Right cardiac atrium (tissue), 5 donors: ENCODE measurements at places on chromosomes 5 and 9. TPM values are rescaled to one million over a fixed set of nuclear protein-coding genes. Genes with fewer than 3 reads are reported as not detected.

DNA sequence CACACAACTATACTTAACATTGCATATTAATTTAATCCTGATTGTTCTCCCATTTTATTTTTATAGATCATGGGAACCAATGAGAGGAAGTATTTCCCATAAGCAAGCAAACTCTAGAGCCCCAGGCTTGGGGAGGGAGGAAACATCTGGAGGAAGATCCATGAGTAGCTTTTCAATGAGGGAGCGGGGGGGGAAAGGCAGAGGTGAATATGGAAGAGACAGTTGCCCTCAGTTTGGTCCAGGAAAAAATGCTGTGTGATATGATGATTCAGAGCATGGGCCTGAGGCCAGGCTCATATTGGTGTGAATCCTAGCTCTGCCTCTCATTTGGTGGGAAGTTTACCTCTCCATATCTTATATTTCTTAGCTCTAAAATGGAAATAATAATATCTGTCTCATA lies 42.2 kb upstream of the ALDOB start:
- no peak for DNase-seq

AGXT2 gene
- not detected for total RNA-seq

DNA sequence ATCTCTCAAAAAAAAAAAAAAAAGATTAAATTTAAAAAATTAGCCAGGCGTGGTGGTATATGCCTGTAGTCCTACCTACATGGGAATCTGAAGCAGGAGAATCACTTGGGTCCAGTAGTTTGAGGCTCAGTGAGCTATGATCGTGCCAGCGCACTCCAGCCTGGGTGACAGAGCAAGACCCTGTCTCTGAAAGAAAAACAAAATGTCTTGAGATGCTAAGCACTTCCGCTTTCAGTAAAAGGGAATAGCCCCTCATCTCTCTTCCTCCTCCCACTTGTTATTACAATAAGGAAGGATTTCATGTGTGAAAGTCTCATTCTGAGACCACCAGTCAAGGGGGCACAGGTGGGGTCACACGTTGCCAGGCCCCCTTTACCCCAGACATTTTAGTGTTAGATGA lies 79.4 kb downstream of the GOLPH3 start:
- DNase-seq: no peak

GRCh38 chr5:94288937-94289336 lies 329.5 kb downstream of the KIAA0825 start:
- DNase-seq: no peak

NUP214 gene
- total RNA-seq: 31.7 TPM

FBXL7 gene
- total RNA-seq: 17.9 TPM

DNA sequence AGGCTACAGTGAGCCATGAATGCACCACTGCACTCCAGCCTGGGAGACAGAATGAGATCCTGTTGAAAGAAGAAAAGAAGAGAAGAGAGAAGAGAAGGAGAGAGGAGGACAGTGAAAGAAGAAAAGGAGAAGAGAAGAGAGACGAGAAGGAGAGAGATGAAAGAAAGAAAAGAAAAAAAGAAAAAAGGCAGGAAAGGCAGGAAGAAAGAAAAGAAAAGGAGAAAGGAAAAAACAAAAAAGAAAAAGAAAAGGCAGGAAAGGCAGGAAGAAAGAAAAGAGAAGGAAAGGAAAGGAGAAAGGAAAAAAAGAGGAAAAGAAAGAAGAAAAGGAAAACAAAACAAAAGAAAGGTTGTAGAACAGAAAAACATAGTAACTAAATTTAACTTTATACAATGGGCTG lies 14.2 kb downstream of the CAMSAP1 start:
- DNase-seq: no peak

DNA sequence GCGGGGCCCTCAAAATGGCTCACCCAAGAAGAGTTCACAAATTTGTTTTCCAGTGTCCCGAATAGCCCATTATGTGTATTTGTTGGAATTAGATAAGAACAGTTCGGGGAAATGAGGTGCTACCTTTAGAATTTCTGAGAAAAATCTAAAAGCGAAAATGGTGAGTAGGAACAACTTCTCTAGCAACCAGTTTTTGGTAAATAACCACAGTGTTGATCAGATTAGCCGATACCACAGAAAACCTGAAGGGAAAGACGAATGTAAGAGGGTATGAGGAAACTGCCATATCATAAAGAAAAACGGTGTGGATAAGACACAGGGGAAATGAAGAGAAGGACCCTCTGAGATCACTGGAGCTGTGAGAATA lies 31.0 kb downstream of the ADAM19 start:
- DNase-seq: no peak

GRCh38 chr5:128885649-128886255 lies 79.5 kb upstream of the SLC27A6 start:
- no peak for DNase-seq

GRCh38 chr9:90720621-90721265 lies 78.1 kb upstream of the DIRAS2 start:
- no peak for DNase-seq

- DNase-seq: no peak
Measured at GRCh38 chr9:130845901-130846481, 10.9 kb downstream of the ABL1 start.

PROB1 gene
- total RNA-seq: 30.4 TPM

LRRC19 gene
- not detected for total RNA-seq
